ENCODE measurements at places on chromosomes 3 and 15.

- no peak for DNase-seq
These were observed 151.1 kb downstream of the IL20RB start for GRCh38 chr3:137108699-137109440.

DNA sequence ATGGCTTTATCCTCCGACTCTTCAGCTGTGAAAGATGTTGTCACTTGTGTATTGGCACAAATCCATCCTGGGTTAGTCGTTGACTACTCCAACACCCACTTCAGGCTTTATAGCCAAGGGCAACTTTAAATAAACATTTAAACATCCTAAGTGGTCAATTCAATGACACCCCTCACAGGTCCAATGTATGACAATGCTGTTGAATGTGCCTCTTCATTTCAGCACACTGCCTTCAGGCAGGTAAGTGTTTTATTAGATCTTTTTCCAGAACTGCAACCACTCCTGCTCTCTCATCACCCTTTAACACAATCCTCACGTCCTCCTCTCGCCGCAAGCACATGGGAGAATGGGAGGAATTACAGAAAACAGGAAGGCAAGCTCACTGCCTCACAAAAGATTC lies 30.3 kb downstream of the IL12A start:
- no peak for DNase-seq

GRCh38 chr3:25885544-25885943 lies 95.7 kb downstream of the OXSM start:
- peak; percentile 80 for DNase-seq

DNA sequence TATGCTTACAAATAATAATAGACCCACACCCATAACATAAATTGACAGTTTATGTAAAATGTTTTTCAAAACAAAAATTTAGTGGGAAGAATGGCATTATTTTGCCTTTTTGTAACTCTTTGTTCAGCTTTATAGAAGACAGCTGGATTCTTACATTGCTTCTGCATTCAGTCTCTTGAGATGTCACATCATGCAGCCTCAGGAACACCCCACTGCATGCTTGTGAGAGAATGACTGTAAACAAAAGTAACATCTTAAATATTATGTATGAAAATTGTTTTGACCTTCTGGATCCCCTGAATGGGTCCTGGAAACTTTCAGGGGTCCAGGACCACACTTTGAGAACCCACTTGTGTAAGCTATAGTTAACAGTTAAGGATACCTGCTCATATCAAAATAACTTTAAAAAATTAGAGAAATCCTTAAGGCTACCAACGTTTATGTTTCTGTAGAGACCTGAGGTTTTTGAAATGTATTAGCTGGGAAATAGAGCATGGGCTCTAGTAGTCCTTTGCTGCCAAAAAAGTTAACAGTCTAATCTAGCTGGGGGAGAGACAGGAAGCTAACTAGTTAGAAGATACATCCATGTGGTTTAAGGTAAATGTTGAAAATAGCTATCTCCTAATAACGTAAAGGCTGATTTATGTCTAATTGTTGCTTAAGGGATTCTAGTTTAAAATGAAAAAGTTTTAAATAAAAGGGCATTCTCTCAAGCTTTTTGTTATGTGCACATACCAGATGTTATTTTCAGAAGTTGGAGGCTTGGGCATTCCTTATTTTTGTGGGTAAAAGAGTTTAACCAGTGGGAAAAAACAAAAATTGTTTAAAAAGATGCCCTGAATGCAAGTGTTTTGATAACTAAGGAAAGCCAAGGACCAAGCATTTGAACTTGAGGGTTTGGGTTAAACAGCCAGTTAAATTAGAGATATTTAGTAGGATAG lies 3.8 kb downstream of the USP3 start:
- no peak for DNase-seq

- no peak for DNase-seq
These were observed 123.4 kb upstream of the SLC24A5 start for GRCh38 chr15:47997195-47998080.

GRCh38 chr3:155093261-155093660 lies 13.1 kb downstream of the MME start:
- no peak for DNase-seq

GRCh38 chr3:192940129-192940528 lies 22.5 kb upstream of the MB21D2 start:
- DNase-seq: no peak

DNA sequence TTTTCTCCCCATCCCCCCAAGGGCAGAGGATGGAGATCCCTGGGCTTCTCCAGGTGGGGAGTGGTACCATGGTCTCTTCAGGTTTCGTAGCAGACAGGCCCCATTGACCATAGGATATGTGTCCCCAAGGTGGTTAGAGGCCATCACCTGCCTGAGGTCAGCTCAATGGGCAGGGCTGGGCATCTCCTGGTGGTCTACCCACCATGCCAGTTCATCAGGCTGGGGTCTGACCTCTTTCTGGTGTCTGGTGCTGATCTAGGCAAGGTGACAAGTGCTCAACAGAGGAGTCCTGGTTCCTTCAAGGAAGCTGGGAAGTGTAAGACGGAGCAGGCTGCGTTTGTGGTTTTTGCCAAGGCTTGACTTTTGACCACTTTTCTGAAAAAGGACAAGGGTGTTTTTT lies 71.4 kb downstream of the SMAD3 start:
- DNase-seq: no peak

DNA sequence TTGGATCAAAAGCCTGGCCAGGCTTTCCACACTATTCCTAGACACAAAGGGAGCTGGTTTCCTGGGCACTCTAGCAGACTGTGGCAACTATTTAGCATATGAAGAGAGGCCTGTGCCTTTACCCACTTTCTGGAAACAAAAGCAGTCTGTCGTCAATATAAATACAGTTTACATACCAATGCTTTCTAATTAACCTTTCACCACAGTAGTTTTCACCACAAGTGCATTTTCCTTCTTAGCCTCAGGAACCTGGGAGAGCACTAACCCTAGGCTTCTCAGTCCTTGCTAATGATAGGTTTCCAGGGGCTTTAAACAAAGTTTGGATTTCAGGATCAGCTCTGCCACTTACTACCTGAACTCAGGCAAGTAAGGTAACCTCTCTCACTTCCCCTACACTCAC lies 499.1 kb downstream of the MAGI1 start:
- DNase-seq: peak; percentile 29

DNA sequence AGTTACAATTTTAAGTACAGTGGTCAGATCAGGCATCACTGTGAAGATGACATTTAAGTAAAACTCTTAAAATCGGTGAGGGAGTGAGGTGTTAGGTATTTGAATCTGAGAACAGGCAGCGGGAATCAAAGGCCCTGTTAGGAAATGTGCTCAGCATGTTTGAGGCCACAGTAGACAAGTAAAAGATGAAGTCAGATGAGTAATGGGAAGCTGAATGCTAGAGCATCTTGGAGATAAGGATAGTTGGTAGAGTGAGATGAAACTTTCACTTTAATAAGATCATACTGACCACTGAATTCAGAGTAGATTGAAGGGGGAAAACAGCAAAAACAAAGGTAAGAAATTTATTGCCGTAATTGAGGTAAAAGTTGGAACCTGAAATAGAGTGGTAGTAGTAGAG lies 61.6 kb downstream of the DCBLD2 start:
- DNase-seq: no peak

DNA sequence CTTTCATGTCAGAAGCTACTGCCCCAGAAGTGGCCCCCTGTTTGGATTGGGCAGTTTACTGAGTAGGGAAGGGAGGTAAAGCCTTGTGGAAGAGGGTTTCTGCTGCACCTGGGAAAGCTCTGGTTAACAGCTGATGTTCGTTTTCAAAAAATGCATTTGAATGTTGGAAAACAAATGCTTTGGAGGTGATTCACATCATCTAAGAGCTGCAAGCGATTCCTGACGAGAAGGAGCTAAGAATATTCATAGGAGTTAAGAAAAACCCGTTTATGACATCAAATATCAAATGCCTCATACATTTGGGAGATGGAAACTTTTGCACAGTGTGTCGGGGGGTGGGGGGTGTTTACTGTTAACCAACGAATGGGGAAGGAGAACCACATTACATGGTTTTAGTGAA lies 183.8 kb upstream of the NR2F2 start:
- DNase-seq: no peak

DNA sequence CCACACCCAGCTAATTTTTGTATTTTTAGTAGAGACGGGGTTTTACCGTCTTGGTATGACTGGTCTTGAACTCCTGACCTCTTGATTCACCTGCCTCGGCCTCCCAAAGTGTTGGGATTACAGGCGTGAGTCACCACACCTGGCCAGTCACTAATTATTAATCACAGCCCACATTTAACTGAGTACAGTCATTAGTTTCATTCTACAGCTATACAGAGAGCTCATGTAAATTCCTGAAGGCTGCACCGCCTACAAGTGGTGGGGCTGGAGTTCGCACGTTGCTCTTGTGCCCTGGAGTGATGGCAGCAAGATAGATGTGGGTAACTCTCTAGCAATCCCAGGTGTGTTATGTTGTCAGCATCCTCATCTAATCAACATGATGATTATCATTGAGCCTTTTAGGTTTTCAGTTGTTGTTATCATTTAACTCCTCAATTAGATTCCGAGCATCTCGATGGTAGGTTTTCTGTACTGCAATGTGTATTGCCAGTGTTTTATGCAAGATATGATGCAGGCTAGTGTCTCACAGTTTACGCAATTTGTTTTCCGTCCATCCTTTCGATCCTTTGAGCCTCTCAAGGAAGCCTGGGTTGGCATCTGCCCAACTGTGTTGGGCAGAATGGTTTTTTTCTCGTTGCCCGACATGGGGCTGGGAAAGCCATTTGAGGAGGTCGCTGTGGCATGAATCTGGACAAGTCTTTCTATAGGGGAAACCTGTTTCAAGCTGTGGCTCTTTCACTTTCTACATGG lies 216.3 kb downstream of the LPP start:
- DNase-seq: no peak

DNA sequence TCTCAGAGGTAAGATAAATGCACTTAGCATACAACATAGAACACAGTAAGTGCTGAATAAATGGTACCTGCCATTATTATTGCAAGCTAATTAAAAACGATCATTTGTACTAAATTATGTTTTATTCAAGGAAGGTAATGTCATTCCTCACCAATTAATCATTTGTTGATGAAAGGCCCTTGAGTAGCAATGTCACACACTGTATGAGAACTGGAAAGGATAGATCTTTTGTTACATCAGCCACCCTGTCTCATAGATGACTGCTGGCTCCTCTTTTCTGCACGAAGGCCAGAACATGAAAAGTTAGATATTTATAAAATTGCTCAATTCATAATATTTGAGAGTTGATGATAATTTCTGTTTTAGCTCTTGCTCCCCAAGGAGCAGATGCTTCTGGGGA lies 415.4 kb downstream of the RBMS3 start:
- DNase-seq: no peak

DNA sequence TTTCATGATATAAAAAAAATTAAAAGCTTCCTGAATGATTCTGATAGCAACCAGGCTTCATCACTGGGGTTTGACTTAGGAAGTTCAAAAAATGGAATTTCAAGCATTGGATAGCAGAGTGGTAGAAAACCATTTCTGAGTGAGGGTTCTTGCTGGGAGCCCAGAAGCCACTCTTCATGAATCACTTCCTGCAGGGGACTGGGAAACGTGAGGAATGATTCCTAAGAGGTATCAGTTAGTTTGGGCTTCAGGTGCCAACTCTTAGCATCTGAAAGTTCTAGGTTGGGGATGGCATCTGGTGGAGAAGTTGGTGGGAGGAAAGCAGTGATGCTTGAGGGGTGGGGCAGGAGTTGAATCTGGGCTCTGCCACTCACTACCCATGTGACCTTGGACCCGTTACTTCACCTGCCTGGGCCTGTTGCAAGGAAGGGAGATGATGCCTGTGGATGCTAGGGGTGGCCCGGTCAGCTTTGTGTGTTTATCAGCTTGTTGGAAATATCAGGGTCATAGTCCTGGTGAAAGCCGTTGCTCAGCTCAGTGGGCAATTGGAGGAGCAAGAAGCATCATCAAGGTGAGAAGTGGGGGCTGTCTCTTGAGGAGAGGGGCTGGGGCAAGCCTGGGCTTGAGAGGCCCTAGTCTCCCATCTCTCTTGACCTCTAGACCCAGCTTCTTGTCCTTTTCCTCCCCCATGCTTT lies 37.0 kb upstream of the TNFAIP8L3 start:
- DNase-seq: no peak

DNA sequence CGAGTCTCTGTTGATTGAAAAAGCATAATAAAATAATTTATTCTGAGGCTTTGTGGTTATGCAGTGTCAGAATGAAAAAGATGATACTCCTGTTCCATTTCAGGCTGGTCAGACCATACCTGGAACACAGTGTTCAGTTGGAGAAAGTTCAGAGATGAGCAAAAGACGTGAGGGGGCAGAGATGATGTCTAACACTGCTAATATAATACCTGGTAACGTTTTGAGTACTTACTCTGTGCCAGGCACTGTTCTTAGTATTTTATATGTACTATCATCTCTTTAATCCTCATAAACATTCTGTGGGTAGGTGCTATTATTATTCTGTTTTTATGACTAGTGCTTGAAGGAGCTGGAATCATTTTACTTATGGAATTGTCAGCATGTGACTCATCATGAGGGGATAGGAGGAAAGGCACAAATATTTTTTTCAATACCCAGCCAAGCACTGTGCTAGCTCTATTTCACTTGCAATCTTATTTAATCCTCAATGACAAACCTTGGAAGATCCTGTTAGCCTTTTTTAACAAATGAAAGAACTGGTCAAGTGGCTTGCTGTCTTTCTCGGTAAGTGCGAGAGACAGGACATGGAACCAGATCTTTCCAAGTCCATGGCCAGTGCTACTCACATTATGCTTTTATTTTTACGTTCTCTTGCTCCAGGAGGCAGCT lies 31.8 kb downstream of the IQGAP1 start:
- peak; percentile 77 for DNase-seq

GRCh38 chr3:18703798-18704197 lies 278.7 kb upstream of the SATB1 start:
- DNase-seq: no peak

DNA sequence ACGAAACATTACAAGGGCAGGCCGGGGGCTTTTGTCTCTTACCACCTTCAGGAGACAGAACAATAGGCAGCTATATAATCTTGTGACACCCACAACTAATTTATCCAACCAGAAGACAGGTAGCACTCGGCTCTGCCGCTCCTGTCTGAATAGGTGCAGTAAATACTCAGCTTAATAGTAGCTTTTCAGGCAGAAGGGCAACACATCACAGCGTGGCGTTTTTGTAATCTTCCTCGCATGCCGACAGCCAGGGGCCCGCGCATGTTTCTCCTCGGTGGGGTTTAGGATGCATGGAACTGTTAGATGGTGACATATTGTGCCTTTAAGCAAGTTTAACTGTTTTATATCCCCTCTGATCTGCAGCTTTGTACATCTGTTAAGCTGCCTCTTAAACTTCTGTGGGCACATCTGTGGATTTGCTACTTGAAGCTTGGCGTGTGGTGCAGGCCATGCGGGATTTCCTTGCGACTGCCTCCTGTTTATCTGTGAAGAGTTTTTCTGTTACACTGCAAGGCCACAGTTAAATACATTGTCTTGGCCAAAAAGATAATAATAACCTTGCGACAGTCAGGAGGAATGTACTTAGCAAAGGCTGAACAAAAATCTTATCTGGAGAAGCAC lies 123.2 kb upstream of the BNIP2 start:
- DNase-seq: no peak
